A549 treated with CpdA at 1 μM for 4 hours (cell line): ENCODE measurements at places on chromosomes 1 and 21. TPM values are rescaled to one million over a fixed set of nuclear protein-coding genes. Genes with fewer than 3 reads are reported as not detected.

The MACF1 gene
- total RNA-seq: 49.8 to 62.0 TPM (median 54.7 TPM) in 5 replicates

The ADAMTSL4 gene
- total RNA-seq: 2.2 to 3.3 TPM (median 3.0 TPM) in 5 replicates

The MRPL9 gene
- 70.2 to 91.4 TPM (median 83.9 TPM) in 5 replicates for total RNA-seq

The CFAP74 gene
- 0.01 TPM in 1 of 5 replicates, not detected in the others for total RNA-seq

The RHBG gene
- not detected in 5 replicates for total RNA-seq

The FCAMR gene
- total RNA-seq: not detected in 5 replicates

The SPRTN gene
- total RNA-seq: 11.6 to 12.7 TPM (median 12.5 TPM) in 5 replicates

The TDRD5 gene
- total RNA-seq: 0.01 to 0.09 TPM (median 0.05 TPM) in 3 of 5 replicates, not detected in the others

The SELENOF gene
- total RNA-seq: 129 to 196 TPM (median 158 TPM) in 5 replicates

The IQCC gene
- total RNA-seq: 1.6 to 2.6 TPM (median 2.3 TPM) in 5 replicates

The NFYC gene
- total RNA-seq: 39.6 to 45.8 TPM (median 41.2 TPM) in 5 replicates

The TMEM63A gene
- total RNA-seq: 5.5 to 7.6 TPM (median 6.7 TPM) in 5 replicates

The KRTAP27-1 gene
- total RNA-seq: not detected in 5 replicates

The LEPR gene
- 1.9 to 2.9 TPM (median 2.9 TPM) in 5 replicates for total RNA-seq

The SAMD11 gene
- 14.4 to 35.3 TPM (median 31.0 TPM) in 5 replicates for total RNA-seq

The CD84 gene
- not detected in 5 replicates for total RNA-seq

The SRGAP2 gene
- 20.1 to 27.3 TPM (median 23.3 TPM) in 5 replicates for total RNA-seq

The SLC45A3 gene
- 4.9 to 7.3 TPM (median 6.8 TPM) in 5 replicates for total RNA-seq

The CFHR1 gene
- 0.16 to 0.40 TPM (median 0.22 TPM) in 4 of 5 replicates, not detected in the other for total RNA-seq

The CCSAP gene
- 4.9 to 7.1 TPM (median 5.7 TPM) in 5 replicates for total RNA-seq

The GGPS1 gene
- 19.4 to 25.6 TPM (median 20.6 TPM) in 5 replicates for total RNA-seq

The IL20 gene
- not detected in 5 replicates for total RNA-seq

The LCE2A gene
- total RNA-seq: not detected in 5 replicates

The LIPI gene
- total RNA-seq: not detected in 5 replicates

The KCNQ4 gene
- 0.14 to 0.39 TPM (median 0.25 TPM) in 5 replicates for total RNA-seq

The LCE1E gene
- total RNA-seq: not detected in 5 replicates

The NMNAT2 gene
- 0.47 to 1.2 TPM (median 0.86 TPM) in 5 replicates for total RNA-seq

The PTPRU gene
- 6.4 to 8.3 TPM (median 7.0 TPM) in 5 replicates for total RNA-seq

The SKI gene
- 20.8 to 23.4 TPM (median 21.7 TPM) in 5 replicates for total RNA-seq

The TRIM46 gene
- 1.2 to 1.6 TPM (median 1.5 TPM) in 5 replicates for total RNA-seq

The C2CD4D gene
- not detected in 5 replicates for total RNA-seq

The OR2AJ1 gene
- not detected in 5 replicates for total RNA-seq

The ZFP69B gene
- total RNA-seq: 1.6 to 2.1 TPM (median 1.7 TPM) in 5 replicates

The TENT5C gene
- total RNA-seq: 0.05 to 0.14 TPM (median 0.09 TPM) in 5 replicates

The KRTAP19-4 gene
- total RNA-seq: not detected in 5 replicates

The KCNK1 gene
- 14.3 to 20.3 TPM (median 18.1 TPM) in 5 replicates for total RNA-seq

The FAM72B gene
- 6.3 to 8.8 TPM (median 6.8 TPM) in 5 replicates for total RNA-seq

The DIRAS3 gene
- total RNA-seq: 0.91 to 1.5 TPM (median 1.2 TPM) in 5 replicates

The B3GALT5 gene
- total RNA-seq: 0.24 to 0.34 TPM (median 0.29 TPM) in 5 replicates

The OLFML2B gene
- total RNA-seq: 0.35 to 0.57 TPM (median 0.38 TPM) in 5 replicates

The VWA5B1 gene
- total RNA-seq: not detected in 5 replicates

The OPTC gene
- total RNA-seq: not detected in 5 replicates

The DMRTA2 gene
- total RNA-seq: 0.13 to 0.29 TPM (median 0.24 TPM) in 5 replicates

The KRTAP19-3 gene
- not detected in 5 replicates for total RNA-seq

The FAAH gene
- total RNA-seq: 0.81 to 2.6 TPM (median 0.83 TPM) in 5 replicates

The MORC3 gene
- 7.0 to 11.6 TPM (median 8.0 TPM) in 5 replicates for total RNA-seq

The SYT6 gene
- total RNA-seq: 0.66 to 0.90 TPM (median 0.72 TPM) in 5 replicates

The MROH7 gene
- not detected in 5 replicates for total RNA-seq

The COA6 gene
- 86.9 to 106 TPM (median 92.5 TPM) in 5 replicates for total RNA-seq

The PTGFRN gene
- 14.6 to 17.5 TPM (median 16.2 TPM) in 5 replicates for total RNA-seq

The OVAAL gene
- 0.05 to 0.19 TPM in 2 of 5 replicates, not detected in the others for total RNA-seq

The FAM3B gene
- 0.03 TPM in 1 of 5 replicates, not detected in the others for total RNA-seq

The AMY1B gene
- total RNA-seq: not detected in 5 replicates

The STUM gene
- not detected in 5 replicates for total RNA-seq

The JAM2 gene
- 0.01 to 0.02 TPM in 2 of 5 replicates, not detected in the others for total RNA-seq

The FMO2 gene
- not detected in 5 replicates for total RNA-seq

The ADGRL2 gene
- 10.2 to 15.4 TPM (median 12.9 TPM) in 5 replicates for total RNA-seq

The GNG12 gene
- 55.6 to 78.4 TPM (median 60.9 TPM) in 5 replicates for total RNA-seq

The PODN gene
- total RNA-seq: 0.02 TPM in 1 of 5 replicates, not detected in the others

The ASPM gene
- 19.9 to 24.4 TPM (median 24.1 TPM) in 5 replicates for total RNA-seq
